ENCODE measurements at places on chromosomes 6 and 20.

- DNase-seq, result no peak
Observed at GRCh38 chr6:118100717-118101116, 193.7 kb downstream of the SLC35F1 start.

GRCh38 chr6:149179431-149179830, 138.1 kb upstream of the TAB2 start:
- no peak for DNase-seq

- DNase-seq, result no peak
Observed at GRCh38 chr20:53824779-53825178, 231.1 kb upstream of the ZNF217 start.

- no peak for DNase-seq
Observed at GRCh38 chr6:1389369-1390132, at the start of gene FOXF2. Gene FOXF2 (plus strand): TSS chr6:1389576. CDS start chr6:1389948, 372 bp downstream.

- no peak for DNase-seq
Observed at GRCh38 chr6:22736740-22737139, 167.4 kb downstream of the HDGFL1 start.

Data from stimulated activated CD4-positive, alpha-beta T cell treated with anti-CD3 and anti-CD28 coated beads, Interleukin-15, amount 100 ng/mL, for 1 hour (primary cell).